Ovary (tissue), 10 donors: ENCODE measurements at places on chromosomes 4 and X.

GRCh38 chr4:91279899-91280298, 1023.9 kb upstream of the GRID2 start:
- DNase-seq: no peak

GRCh38 chrX:69226459-69227158, 61.4 kb upstream of the PJA1 start:
- no peak for DNase-seq

GRCh38 chr4:4203688-4204400, 22.9 kb downstream of the OTOP1 start:
- no peak for DNase-seq

- DNase-seq: no peak
Observed at GRCh38 chr4:33485111-33485510, 2759.2 kb downstream of the ARAP2 start.
